ENCODE measurements at places on chromosomes 4 and X. TPM values are rescaled to one million over a fixed set of nuclear protein-coding genes. Genes with fewer than 3 reads are reported as not detected.

- no peak for DNase-seq
Observed at GRCh38 chr4:40046311-40046980, 10.2 kb upstream of the N4BP2 start.

- no peak for DNase-seq
Observed at GRCh38 chrX:50161127-50161526, 39.7 kb downstream of the AKAP4 start.

- DNase-seq, result no peak
Observed at GRCh38 chrX:121356139-121356849, 308.9 kb downstream of the GLUD2 start.

DNA sequence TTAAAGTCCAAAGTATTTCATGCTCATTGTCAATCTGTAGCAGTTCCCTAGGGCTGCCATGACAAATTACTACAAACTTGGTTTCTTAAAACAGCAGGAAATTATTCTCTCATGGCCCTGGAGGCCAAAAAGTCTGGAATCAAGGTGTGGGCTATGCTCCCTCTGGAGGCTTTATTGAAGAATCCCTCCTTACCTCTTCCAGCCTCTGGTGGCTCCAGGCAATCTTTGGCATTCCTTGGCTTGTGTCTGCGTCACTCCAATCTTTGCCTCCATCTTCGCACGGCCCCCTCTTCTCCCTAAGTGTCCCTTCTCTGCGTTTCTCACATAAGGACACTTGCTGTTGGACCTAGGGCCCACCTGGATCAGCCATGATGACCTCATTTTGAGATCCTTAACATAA, 170.4 kb downstream of the SMIM20 start:
- no peak for DNase-seq

GRCh38 chrX:56751071-56751470, 22.0 kb downstream of the NBDY start:
- DNase-seq, result no peak

DNA sequence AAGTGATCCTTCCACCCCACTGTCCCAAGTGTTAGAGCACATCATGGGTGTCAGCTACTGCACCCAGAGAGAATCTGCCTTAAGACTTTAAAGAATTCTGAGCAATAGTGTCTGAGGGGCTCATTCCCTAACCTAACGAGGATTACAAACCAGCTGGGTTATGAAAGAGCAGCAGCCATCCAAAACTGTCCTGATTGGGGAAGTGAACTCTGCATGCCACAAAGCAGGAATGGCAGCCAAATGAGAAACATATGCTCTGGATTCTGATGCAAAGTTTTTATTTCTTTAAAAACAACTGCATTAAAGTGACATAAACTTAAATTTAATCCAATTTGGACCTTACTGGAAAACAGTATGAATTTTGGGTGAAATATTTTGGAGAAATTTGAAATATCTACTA, 103.2 kb downstream of the ANXA3 start:
- DNase-seq, result no peak

DNA sequence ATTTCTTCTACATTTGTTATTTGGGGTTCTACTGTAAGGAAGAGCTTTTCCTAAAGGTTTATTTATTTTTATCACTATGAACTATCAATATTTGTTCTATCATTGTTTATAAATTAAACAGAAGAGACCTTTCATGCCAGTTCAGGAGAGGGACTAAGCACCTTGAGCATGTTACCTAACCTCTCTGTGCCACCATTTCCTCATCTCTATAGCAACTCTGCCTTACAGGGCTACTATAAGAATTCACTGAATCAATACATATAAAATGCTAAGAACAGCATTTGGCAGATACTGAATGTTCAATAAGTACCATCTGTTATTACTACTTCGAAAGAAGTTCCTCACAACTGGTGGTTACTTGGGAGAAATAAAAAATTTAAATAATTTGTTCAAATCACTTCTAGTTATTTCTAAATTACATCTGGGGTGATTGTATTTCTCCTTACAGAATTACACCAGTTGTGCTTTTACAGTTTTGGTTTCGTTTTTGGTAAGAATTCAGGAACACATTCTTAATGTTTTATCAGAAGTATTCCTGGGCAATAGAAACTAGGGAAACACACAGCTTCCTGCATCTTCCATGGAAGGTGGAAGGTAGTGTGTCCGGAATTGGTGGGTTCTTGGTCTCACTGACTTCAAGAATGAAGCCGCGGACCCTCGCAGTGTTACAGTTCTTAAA, 32.9 kb downstream of the EREG start:
- no peak for DNase-seq

DNA sequence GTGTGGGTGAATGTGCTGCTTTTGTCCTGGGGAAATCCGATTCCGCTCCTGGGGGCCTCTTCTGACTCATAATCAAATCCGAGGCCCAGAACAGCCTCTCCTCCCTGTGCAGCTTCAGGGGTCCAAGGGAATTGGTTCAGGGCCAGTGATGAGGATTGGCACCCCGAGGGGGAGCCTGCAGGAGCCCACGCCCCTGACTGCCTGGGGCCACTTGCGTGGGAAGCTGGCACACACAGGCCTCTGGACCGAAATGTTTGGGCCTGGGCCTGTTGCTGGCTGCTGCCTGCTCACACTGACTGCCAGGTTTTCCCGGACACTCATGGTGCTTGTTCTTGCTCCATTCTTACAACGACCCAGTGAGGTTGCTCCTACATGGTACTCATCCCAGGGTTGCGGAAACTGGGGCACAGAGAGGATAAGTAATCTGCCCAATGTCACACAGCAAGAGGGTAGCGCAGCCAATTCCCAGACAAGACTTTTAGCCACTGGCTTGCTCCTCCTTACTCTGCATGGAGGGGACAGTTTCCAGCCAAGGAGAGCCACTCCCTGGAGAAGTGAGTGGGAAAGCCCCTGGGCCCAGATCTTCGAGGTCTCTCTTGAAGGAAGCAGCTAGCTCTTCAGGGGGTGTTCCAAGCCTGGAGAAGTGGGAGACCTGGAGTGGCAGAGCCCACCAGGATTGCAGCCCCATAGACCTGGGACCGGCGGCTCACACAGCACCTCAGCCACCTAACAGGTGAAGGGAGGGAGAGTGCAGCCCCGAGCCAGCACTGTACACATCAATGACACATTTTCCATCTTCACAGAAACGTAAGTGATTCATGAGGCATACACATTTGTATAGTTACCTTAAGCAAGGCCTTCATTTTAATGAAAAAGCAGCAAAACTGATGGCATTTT, 20.3 kb downstream of the CFAP99 start:
- no peak for DNase-seq

GRCh38 chr4:68719075-68719473, 48.6 kb upstream of the UGT2B15 start:
- DNase-seq, result no peak

- DNase-seq, result peak; percentile 49
Observed at GRCh38 chrX:19747652-19748610, 139.5 kb downstream of the SH3KBP1 start.

UGT8 gene
- 0.41 TPM for total RNA-seq

CAPN6 gene
- total RNA-seq, result not detected
